ENCODE measurements at places on chromosomes 3 and 15.

GRCh38 chr15:52136442-52136980, 23.9 kb upstream of the BCL2L10 start:
- no peak for DNase-seq

DNA sequence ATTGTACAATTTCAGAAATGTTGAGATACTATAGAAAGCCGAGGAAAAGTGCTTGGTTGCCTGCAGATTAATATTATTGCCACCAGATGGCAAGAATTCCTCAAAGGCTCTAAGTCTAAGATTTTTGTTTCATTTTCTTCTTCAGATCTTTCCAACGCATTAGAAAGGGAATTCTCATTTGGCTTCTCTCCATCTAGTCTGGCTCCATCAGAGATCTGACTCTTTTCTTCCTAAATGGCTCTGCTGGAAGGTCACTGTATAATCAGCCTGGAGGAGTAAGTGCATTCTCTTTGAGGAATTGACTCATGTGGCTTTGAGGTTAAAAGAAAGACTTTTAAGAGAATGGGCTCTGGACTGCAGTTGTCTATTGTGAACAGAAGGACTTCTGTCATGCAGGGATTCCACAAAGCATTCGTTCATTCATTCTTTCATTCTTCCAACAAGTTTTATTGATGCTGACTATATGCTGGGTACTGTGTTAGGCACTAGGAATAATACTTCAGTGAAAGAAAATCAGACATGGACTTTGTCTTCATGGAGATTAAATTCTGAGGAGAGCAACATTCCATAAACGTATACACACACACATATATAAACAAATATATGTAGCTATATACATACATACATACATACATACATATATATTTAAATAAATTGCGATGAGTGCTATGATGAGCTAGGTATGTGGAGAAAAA, 55.3 kb downstream of the SLC28A2 start:
- DNase-seq = peak; percentile 1

GRCh38 chr3:183537295-183537730, 18.2 kb downstream of the KLHL6 start:
- DNase-seq = no peak

DNA sequence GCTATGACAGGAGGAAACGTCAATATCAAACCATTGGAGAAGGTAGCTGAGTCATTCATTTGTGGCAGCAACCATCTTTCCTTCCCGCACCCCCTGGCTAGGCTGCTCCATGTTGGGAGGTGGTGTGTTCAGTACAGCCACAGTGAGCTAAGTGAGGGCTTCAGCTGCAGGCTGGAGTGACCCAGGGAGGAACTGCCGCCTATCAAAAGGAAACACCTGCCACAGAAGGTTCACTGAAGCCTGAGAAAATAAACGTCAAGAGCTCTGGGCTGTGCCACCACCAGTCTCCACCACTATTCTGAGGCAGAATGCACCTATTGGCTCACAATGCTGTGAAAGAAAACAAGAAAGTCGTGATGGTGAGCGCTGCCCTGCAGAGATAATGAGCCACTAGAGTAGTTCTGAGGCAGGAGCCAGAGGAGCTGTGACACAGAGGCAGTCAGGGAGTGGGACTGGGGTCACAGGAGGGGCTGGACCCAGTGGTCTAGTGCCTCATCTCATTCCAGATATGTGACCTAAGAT, 34.8 kb upstream of the CD47 start:
- peak; percentile 77 for DNase-seq

DNA sequence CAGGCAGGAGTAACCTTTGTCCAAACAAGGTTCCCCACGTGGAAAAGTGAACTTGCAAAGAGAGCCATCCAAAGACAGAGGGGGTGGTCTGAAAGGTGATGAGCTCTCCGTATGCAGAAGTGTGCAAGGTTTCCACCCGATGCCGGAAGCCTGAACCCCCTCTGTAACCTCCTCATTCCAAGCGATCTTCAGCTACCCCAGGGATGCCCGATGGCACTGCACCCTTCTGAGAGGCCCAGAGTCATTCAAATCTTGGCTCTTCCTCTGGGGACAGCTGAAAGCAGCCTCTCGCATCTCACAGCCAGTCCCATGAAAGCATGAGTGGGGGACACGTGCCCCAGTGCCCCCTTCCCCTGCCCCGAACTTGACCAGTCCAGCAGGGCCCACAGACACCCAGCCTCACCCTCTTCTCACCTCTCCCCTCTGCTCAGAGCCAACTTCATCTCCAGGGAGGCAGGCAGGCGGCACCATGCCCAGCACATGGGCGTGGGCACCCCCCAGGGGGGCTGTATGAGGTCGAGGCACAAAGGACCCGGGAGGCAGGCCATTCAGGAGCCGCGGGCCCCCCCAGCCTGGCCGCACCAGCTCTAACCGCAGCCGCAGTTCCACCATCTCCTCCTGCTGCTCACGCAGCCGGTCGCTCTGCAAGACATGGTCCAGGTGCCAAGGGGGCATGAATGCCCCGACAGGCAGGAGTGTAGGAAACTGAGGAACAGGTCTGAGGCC, 8.7 kb downstream of the KIF7 start:
- no peak for DNase-seq

DNA sequence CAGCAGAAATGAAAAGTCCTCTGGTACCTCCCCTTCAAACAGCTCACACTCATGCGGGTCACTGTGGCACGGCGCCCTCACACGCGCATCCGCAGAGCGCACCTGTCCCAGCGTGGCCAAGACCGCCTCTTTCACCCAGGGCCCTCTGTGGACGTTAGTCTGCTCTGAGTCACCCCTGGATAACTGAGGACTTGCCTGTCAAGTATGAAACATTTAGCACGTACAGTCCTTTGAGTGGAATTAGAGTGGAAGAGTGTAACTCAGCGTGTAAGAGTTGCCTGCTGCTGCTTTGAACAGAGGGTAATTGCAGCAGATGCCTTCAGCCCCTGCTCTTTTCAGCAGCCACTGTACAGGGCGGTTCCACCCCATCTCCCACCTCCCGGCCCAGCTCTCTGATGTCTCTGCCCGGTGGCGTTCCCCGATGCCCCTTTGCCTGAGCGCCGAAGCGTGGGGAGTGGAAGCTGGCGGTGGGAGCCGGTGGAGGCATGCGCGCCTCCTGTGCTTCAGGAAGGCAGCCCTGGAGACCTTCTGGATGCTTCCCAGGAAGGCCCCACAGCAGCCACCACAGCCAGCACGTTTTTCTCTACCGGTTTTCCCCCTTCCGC, 23.0 kb downstream of the CPN2 start:
- DNase-seq = peak; percentile 69

DNA sequence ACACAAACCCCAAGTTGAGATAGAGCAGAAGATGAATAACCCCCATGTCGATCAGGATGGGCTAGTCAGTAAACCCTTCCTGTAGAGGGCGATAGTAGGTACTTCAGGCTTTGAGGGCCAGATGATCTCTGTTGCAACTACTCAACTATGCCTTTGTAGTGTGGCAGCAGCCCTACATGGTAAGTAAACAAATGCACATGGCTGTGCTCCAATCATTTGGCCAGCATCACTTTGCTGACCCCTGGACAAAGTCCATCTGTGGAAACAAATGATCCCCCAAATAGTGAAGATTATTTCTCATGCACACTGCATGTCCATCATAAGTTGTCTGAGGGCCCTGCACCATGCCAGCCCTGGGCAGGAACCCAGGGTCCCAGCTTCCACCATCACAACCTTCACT, 402.2 kb upstream of the PROK2 start:
- DNase-seq = no peak

- DNase-seq = peak; percentile 13
Observed at GRCh38 chr15:28106294-28107110, 7.4 kb upstream of the OCA2 start.

GRCh38 chr3:183815951-183816475, 9.4 kb downstream of the MAP6D1 start:
- DNase-seq = no peak
